ENCODE measurements at places on chromosomes 5 and 9.

GRCh38 chr5:72633041-72633445 lies 125.8 kb upstream of the ZNF366 start:
- DNase-seq: no peak

DNA sequence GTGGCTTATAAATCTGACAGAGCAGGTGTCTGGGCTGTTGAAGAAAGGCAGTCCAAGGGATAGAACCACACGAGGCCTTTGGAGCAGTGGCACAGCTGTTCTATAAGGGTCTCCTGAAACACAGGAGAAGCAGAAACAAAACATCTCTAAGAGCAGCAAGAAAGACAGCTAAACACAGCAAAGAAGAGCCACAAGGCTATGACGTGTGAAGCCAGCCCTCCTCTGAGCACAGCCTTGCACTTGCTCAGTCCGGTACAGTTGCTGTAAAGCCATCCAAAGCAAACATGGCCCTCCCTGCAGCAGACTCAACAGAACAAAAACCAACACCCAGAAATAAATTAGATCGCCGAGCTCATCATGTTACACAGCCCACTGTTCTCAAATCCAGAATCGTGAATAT lies 2.6 kb upstream of the GZMK start:
- DNase-seq: no peak

DNA sequence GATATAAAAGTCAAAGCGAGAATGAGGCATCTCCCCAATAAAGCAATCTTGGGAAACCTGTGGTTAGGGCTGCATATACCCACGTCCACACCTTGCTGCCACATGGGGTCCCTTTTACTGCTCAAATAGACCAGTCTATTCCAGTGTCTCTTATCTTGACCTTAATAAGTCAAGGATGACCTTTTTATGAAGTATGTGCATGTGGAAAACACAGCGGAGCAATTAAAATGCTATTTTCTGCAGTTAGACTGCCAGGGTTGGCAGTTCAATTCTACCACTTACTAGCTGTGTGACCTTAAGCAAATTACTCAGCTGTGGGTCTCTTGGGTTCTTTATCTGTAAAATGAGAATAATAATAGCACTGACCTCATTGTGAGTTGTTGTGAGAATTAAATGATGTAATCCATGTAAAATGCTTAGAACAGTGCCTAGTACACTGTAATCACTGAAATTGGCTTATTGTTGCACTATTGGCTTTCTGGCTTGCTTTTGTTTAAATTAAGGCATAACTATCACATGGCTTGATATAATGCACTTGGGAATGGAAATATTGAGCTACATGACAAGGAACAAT lies 67.8 kb upstream of the HSPB3 start:
- no peak for DNase-seq

DNA sequence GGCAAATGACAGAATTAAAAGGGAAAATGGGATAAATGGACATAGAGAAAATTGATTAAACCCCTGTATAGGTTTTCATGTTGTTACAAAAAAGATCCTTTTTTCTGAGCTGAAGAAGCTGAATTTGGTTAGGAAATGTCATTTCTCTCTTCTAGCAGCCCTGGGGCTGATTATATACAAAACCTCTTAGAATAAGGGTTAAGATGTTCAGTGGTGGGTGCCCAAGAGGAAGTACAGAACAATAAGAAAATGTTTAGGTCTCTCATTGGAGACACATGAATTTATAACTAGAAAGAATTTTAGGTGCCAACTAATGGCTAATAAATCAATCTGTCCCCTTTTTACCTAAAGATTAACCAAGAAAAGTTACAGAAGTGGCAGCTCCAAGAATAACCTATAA lies 14.2 kb downstream of the ABHD17B start:
- DNase-seq: no peak

- no peak for DNase-seq
Measured at GRCh38 chr9:8070779-8071444, 271.3 kb upstream of the DMAC1 start.

Measured in stimulated activated CD4-positive, alpha-beta T cell treated with anti-CD3 and anti-CD28 coated beads, Interleukin-12 subunit alpha, Interleukin-12 subunit beta, amount 100 ng/mL, for 4 hours (primary cell).